Stimulated activated CD4-positive, alpha-beta T cell treated with anti-CD3 and anti-CD28 coated beads, TNF-alpha, amount 100 ng/mL, for 4 hours (primary cell): ENCODE measurements at places on chromosomes 11 and 22.

DNA sequence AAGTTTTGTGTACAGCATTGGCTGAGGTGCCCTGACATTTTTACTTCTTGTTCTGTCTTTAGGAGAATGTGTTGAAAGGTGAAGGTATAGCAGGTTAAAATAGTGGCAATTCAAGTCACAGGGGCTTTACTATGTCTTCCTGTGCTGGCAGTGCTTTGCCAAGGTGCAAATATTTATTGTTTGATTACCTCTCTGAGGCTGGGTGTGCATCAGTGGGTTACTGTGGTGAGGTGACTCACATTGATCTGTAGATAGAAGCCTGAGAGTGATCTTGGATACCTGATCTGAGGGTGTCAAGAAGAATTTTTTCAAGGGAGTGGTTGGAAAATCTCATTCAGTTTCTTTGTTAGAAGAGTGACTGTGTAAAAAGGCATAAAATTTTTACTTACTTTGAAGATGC, 90.0 kb downstream of the ARHGAP42 start:
- DNase-seq: no peak

- no peak for DNase-seq
These were observed 42.5 kb downstream of the CEP57 start for GRCh38 chr11:95832763-95833162.

- no peak for DNase-seq
These were observed 404.6 kb downstream of the TBC1D22A start for GRCh38 chr22:47167056-47167455.

GRCh38 chr22:36368359-36368983, 19.3 kb downstream of the MYH9 start:
- DNase-seq: no peak

DNA sequence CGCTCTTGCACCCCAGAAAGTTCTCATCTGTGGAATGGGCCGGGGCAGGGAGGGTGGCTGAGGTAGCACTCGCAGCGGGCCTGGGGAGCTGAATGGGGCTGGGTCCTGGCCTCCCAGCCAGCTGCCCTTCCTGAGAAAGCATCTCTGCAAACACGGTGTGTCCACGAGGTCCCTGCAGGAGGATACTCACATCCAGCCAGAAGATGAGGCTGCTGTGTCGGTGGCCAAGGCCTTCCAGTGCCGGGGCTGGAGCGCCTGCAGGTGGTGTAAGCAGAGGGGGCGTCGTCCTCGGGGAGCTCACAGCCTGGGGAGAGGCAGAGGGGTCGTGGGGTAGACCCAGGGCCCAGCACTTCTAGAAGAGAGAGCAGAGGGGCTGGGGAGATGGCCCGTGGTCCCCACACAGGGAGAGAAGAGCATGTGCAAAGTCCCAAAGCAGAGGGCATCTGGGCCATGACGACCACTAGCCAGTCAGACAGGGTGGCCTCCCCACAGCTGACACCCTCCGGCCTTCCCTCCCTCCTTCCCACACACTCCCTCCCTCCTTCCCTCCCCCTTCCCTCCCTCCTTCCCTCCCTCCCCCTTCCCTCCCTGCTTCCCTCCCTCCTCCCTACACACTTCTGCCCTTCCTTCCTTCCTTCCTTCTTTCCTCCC, 97.9 kb downstream of the WNT7B start:
- no peak for DNase-seq

DNA sequence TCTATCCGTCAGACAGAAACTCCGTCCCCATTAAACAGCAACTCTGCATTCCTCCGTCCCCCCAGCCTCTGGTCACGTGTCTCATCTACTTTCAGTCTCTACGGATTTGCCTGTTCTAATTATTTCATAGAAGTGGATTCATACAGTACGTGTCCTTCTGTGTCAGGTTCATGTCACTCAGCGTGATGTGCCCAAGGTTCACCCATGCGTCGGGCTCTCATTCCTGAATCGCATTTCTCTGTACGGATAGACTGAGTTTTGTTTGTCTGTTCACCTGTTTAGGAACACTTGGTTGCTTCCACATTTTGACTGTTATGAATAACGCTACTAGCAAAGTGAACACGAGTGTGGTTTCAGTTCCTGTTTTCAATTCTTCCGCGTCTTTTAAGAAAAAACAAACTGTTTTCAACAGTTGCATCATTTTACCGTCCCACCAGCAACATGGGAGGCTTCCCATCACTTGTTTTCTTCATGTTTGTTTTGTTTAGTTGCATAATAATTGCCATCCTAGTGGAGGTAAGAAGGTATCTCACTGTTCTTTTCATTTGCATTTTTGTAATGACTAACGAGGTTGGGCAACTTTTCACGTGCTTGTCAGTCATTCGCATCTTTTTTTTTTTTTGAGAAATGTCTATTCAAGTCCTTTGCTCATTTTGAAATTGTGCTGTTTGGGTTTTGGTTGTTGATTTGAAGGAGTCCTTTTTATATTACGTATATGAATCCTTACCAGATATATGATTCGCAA, 8.9 kb upstream of the NLRP6 start:
- no peak for DNase-seq

- DNase-seq: no peak
These were observed 23.7 kb upstream of the FGF3 start for GRCh38 chr11:69842746-69843528.

- DNase-seq: no peak
These were observed 53.4 kb downstream of the FAM181B start for GRCh38 chr11:82680252-82680651.

- no peak for DNase-seq
These were observed 222.3 kb downstream of the ETS1 start for GRCh38 chr11:128365044-128365443.

DNA sequence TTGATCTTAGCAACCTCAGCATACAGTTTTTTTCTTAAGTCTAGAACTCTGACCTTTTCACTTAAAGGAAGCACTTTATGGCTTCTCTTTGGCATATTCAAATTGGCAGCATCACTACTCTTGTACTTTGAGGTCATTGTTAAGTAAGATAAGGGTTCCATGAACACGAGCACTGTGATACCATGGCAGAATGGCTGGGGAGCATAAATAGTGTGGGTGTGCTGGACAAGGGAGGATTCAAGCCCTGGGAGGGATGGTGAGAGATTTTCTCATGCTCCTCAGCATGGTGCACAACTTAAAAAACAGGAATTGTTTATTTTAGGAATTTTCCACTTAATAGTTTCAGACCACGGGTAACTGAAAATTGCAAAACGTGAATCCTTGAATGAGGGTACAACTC, 111.4 kb downstream of the ATXN10 start:
- no peak for DNase-seq

- DNase-seq: no peak
These were observed 53.7 kb downstream of the SGSM3 start for GRCh38 chr22:40423882-40424640.

GRCh38 chr11:57310091-57310490, 14.7 kb downstream of the TNKS1BP1 start:
- DNase-seq: no peak

GRCh38 chr11:19763330-19763729, 50.7 kb downstream of the NAV2 start:
- DNase-seq: no peak

GRCh38 chr11:12868315-12869073, 140.6 kb upstream of the RASSF10 start:
- no peak for DNase-seq

DNA sequence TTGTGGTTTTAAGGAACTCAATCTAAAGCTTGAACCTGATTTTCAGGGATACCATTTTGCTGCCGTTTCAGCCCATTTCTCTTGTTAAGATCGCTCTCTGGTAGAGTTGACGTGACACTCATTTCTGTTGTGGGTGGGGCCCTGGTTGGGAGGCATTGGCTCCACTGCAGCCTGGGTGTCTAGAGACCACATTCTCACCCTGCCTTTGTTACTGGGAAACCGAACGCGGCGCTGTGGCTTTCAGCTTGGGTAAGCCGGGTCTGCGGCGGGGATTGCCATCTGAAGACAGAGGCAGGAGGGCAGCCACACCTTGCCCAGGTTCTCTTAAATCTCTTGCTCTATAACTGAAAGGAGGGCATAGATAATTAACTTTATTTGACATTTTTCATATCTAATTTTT, 3.2 kb downstream of the EHF start:
- DNase-seq: no peak

DNA sequence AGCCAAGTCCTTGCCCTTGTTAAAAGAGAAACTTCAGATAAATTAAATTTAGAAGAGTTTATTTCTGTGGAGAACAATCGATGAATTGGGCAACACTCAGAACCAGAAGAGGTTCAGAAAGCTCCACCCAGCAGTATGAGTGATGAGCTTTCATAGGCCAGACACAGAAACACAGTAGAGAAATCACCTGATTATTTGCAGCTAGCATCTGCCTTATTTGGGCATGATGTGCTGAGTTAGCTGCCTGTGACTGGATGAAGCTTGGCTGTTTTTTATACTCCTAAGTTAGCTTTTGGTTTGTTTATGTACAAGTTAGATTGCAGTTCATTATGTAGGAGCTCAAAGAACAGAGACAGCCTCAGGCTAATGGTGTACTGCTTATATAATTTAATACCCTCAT, 269.5 kb upstream of the SESN3 start:
- no peak for DNase-seq

DNA sequence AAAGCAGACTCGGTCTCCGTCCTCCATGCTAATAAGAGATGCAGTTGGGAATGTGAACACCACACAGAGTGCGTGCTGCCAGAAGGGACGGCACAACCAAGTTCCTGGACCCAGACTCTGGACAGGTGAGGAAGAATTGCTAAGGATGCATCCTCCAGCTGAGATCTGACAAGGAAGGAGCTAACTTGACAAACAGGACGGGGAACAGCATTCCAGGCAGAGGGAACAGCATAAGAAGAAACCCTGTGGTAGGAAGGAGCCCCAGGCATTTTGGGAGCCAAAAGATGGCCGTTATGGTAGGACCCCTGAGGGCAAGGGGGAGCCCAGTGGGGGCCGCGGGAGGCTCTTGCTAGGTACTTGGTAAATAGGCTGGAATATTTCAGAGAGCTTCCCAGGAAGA, 6.0 kb downstream of the OSM start:
- no peak for DNase-seq

GRCh38 chr11:68402355-68403031, 58.1 kb upstream of the PPP6R3 start:
- no peak for DNase-seq

DNA sequence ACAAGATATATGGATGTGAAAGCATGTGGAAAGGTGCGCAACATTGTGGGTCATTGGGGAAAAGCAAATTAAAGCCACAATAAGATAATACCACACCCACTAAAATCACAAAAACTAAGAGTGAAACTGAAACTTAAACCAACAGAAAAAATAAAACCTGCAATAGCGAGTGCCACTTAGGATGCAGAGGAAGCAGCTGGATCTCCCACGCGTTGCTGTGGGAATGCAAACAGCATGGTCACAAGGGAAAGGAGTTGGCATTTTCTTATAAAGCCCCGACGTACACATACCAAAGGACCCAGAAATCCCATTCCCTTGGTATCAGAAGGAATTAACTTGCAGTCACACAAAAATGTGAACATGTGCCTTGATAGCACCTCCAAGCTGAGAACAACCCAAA, 712.0 kb downstream of the TBC1D22A start:
- DNase-seq: no peak

GRCh38 chr11:112694813-112695212, 266.4 kb upstream of the NCAM1 start:
- no peak for DNase-seq

DNA sequence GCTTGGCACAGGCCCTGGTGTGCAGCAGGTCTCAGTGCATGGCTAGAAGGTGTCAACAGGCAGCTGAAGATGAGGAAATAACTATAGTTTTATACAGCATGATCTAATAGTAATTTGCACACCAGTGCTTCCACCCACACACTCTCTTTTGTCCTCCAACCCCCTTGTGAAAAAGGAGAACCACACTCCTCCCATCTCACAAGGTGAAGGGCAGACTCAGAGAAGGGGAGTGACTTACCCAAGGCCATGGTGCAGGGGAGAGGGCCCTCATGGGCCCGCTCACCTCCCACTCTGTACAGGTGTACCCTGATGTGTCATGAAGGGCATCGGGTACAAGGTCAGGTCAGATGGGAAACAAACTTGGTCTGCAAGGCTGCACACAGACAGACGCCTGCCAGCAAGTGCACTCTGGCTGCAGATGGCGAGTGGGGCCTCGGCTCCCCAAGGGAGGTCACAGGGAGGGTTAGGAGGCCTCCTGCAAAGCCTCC, 53.4 kb downstream of the DGCR2 start:
- no peak for DNase-seq

DNA sequence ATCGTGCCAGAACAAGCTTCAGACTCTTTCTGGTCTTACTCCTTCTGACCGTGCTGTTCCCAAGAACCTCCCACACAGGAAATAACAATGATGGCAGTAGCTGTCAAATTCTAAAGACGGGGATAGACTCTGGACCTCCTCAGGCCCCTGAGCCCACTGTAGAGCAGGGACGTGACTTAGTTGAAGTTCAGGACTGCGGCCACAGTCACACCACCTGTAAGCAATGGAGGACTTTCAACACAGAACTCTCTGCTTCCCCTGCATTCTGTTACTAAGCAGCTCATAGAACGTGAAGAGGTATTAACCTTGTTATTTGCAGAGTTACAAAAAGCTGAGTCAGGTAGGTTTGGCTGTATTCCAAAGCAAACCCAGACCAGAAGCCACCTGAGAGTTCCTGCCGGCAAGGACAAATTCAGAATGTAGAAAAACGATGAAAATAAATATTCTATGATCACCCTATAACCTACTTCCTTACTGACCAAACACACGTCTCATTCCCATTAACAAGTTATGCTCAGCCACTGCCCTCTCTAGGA, 12.7 kb downstream of the TMEM45B start:
- DNase-seq: no peak

GRCh38 chr11:13338427-13339069, 61.0 kb downstream of the BMAL1 start:
- no peak for DNase-seq

- no peak for DNase-seq
These were observed 40.9 kb downstream of the ZC3H12C start for GRCh38 chr11:110134110-110134509.

- DNase-seq: no peak
These were observed 129.0 kb upstream of the PARVA start for GRCh38 chr11:12248330-12248729.

- DNase-seq: no peak
These were observed 44.7 kb downstream of the ABTB2 start for GRCh38 chr11:34313099-34313517.

GRCh38 chr22:22711532-22711913, 67.1 kb downstream of the GGTLC2 start:
- DNase-seq: no peak

- no peak for DNase-seq
These were observed 404.5 kb downstream of the LARGE1 start for GRCh38 chr22:33515795-33516194.

DNA sequence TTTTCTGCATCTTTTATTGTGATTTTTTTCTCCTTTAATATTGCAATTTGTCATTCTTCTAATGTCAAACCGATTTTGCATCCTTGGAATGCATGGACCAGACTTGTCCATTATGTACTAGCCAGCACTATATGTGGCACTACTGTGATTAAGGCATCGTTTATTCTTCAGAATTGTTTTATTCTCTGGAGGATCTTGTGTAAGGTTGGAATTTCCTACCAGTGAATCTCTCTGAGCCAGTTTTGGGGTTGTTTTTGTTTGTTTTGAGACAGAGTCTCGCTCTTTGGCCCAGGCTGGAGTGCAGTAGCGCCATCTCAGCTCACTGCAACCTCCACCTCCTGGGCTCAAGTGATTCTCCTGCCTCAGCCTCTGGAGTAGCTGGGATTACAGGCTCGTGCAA, 58.5 kb downstream of the IGLL5 start:
- no peak for DNase-seq

GRCh38 chr11:128026596-128026995, 560.8 kb downstream of the ETS1 start:
- DNase-seq: no peak
